Suppressor macrophage treated with lipopolysaccharide for 1 hour (primary cell): ENCODE measurements at places on chromosomes 2 and 18.

DNA sequence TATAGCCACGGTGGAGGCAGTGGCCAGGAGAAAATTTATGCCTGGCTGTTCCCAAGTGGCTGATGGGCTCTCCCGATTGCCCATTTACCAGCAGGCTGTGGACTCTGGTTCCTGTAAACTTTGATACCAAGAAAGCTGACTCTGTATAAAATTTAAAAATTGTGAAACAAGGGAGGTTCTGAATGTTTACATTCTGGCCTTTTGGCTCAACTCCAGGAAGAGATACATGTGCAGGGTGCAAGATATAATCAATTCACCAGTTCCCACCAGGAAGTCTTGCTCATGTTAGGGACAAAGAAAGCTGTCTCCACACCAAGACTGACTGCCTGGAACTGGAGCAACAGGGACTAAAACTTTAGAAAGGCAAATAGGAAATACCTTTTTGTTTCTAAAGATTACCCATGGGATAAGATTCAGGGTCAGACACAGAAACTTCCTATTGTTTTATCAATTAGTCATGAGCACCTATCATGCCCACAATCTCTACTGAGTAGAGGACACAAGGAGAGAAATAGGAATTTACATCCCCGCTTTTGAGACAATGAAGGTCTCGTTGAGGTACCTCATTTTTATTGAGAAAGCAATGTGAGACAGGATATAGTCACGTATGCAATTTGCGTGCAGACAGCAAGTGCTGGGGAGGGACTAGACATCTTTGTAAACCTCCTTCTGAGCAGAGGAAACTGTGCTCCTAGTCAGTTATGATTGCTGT, 123.5 kb downstream of the LIPG start:
- DNase-seq = no peak

DNA sequence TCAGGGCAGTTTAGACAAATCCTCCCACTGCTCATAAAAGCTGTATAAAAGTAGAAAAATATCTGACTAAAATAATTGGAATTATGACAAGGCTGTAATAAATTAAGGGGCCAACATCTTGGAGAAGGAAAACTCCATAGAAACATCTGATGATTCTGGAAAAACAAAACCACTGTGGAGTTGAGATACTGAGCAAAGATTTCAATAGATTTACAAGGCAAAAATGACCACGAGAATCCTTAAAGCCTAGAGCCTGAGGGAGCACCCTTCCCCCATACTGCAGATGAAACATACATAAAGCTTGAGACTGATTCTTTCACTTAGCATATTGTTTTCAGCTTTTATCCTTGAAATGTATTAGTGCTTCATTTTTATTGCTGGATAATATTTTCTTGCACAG, 286.4 kb upstream of the MMADHC start:
- no peak for DNase-seq

GRCh38 chr18:1652018-1652417, 747.3 kb downstream of the ADCYAP1 start:
- DNase-seq = no peak

DNA sequence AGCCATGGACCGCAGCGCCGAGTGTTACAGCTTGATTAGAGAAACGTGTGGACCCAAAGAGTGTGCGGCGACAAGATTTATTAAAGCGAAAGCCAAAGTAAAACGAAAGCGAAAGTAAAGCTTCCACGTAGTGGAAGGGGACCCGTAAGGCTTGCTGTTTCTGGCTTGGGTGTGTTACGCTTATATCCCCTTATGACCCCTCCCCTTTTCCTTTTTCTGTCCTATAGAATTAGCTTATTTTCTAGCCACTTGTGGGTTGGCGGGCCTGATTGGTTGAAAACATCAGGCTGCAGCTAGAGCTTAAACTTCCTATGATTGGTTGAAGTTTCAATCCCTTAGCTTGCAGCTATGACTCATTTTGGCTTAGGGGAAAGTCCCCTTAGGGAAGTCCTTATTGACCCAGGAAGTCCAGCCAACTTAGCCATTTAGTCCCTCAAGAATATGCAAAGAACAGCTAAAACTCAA, 969.7 kb downstream of the DCDC2C start:
- DNase-seq = peak; percentile 19

- no peak for DNase-seq
Measured at GRCh38 chr2:42064417-42064942, 16.7 kb downstream of the PKDCC start.
